CD4-positive, alpha-beta T cell treated with Interleukin-10 for 1 hour (primary cell): ENCODE measurements at places on chromosomes 6 and 20.
A peak's percentile ranks its signal among the peaks of the same experiment; 100 is the strongest.

DNA sequence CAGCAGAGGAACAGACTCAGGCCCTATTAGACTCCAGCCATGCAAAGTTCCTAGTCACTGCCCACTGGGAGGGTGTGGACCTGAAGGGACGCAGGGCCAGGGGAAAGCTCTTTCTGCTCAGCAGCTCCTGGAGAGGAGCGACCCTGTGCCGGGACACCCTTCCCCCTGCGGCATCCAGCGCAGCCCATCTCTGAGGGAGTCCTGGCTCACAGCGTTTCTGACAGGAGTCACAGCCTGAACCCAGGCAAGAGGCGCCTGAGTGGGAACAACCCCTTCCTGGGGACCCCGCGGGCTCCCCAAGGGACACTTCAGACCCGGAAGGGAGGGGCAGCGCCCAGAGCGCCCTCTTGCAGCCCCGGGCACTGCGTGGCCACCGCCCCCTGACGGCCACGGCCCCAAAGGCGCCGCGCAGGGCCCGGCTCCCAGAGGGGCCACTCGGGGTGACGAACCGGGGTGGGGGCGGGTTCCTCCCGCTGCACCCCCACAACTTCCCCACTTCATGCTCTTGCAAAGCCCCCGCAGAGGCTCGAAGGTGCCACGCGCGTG lies 862 bp downstream of the UCKL1 start:
- peak; percentile 47 for DNase-seq

DNA sequence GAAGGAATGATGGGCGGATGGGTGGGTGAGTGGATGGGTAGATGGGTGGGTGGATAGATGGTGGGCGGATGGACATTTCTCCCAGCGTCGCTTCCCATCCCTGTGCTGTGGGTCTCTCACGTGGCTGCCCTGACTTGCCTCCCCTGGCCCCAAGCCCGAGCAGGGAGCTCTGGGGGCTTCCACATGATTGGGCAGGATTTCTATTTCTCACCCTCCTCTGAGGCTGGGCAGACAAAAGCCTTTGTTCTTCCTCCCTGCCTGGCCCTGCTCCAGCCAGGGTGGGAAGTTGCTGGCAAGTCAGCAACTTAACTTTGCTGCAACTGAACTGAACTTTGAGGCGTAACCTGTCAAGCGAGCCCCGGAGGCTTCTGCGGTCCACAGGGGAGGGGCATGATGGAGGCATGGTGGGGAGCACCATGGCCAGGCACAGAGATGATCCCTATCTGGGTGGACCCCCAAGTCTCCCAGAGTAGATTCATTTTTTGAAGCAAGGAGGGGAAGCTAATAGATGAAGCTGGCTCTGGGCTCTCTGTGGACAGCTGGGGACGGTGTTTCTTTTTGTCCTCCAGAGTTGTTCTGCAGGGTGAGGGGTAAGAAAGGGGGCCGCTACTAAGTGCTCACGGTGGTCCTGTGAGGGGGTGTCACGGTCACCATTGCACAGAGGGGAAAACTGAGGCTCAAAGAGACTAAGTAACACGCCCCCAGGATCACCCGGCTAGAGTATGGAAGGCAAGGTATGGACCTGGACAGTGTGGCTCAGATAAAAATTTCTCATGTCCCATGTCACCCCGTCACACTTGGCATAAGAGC lies 140.1 kb downstream of the CEBPB start:
- DNase-seq = no peak

- no peak for DNase-seq
Observed at GRCh38 chr20:55471052-55472006, 534.0 kb downstream of the CBLN4 start.

DNA sequence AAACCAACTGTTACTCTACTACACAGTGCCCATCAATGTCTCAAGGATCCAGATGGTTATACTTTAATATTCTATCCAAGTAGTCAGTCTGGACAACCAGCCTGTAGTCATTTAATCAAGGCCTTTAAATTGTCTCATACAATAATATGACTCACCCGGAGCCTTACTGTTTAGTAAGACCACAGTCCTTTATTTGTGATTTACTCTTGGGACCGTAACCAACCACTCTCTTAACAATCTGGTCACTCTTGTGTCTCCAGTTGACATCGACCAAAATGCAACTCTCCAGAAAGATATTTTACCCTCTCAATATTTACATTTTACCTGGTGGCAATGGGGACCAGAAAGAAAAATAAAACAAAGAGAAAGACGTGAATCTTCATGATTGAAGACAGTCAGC lies 14.9 kb downstream of the DEFB114 start:
- no peak for DNase-seq

DNA sequence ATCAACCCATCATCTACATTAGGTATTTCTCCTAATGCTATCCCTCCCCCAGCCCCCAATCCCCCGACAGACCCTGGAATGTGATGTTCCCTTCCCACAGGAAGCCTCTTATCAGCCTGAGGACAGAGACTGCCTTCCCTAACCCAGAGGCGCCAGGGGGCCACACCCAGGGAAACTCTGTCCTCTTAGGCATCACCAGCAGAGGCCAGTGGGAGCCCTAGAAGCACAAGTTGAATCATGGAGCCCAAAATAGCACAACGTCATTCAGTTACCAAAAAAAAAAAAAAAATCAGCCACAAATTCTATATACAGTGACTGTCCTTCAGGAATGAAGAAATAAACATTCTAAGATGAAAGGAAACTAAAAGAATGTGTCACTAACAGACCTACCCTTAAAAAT lies 625.7 kb downstream of the TFAP2A start:
- no peak for DNase-seq

GRCh38 chr6:142444376-142444775 lies 142.6 kb downstream of the ADGRG6 start:
- DNase-seq = no peak

DNA sequence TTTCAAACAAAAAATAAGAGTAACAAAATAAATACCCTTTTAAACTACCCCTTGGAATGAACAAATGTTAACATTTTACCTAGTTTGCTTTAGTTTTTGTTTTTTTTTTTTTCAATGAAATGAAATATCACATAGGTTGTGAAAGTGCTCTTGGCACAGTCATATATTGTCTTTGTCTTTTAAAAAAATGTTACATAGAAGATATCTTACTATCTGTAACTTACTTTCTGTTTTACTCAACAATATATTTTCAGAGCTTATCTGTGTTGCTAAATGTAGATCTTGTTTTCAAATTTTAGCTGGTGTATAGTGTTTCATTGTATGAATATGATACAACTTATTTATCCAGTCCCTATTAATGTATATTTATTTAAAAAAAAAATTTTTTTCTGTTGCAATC lies 8.6 kb downstream of the CEP57L1 start:
- no peak for DNase-seq

DNA sequence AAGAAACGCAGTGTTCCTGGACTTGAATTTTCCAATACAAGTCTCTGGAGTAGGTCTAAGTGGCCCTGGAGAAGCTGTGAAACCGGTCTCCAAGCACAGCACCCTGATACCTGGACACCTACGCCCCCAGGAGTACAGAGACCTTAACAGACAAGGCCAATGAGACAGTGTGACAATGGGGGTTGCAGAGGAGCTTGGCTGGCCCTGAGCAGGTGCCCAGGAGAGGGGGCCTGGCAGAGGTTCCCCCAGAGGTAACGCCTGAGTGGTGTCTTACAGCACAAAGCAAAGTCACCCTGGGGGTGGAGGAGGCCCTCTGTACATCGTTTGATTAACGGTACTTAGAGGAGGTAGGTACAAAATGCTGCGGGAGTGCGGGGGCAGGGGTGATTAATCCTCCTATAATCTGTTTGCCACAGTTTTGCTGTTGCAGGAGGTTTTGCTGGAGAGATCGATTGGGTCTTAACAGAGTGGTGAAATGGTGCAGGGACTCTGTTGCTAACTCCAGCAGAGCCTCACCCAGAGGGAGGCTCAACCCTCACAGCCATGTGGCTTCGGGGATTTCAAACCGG lies 37.3 kb upstream of the APCDD1L start:
- no peak for DNase-seq
